ENCODE measurements at places on chromosomes 5 and 9.
A peak's percentile ranks its signal among the peaks of the same experiment; 100 is the strongest.

GRCh38 chr5:140574165-140574564 is 9.5 kb downstream of the SLC35A4 start:
- DNase-seq, result no peak

- no peak for DNase-seq
These were observed 257.6 kb downstream of the SEMA5A start for GRCh38 chr5:9288234-9288633.

DNA sequence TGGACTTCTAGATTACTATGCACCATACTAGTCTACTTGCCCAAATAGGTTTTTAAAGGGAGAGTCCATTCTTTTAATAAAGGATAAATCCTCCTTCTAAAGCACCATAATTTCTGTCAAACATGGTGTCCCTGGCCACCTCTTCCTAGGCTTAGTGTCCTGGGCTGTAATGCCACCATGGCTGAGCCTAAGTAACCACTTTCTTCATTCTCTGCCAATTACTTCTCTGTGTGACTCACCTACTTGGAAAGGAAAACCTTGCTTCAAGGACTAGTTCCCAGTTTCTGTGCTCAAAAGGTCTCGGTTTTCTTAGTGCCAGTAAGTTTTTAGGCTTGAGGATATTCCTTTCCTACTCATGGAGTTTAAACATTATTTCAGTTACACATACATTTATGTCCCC is 273.4 kb downstream of the DENND1A start:
- DNase-seq, result no peak

- DNase-seq, result no peak
These were observed 66.8 kb upstream of the ADCY2 start for GRCh38 chr5:7329141-7329540.

DNA sequence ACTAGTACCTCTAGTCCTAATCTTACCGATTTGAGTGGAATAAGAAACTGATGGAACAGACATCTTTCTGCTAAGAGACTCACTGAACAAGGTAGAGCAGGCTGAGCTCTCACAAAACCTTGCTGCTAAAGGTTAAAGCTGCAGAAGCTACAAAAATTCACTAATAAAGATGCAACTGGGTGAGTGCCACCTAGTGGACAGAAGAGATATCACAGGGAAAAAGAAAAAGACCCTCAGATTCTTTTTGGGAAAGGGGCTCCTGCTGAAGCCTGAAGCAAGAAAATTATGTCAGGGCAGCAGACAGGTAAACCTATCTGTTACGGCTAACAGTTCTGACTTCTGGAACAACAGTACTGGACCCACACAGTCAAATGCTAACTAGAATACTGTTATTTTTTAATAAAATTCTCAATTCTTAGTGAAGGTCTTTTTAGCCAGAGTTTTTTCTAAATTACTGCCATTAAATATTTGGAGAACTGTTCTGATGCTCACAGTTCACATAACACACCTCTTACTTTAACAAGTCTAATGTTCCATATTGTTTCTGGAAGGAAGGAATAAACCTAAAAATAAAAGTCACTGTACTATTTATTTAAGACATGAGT is 51.2 kb downstream of the DIAPH1 start:
- peak; percentile 8 for DNase-seq

DNA sequence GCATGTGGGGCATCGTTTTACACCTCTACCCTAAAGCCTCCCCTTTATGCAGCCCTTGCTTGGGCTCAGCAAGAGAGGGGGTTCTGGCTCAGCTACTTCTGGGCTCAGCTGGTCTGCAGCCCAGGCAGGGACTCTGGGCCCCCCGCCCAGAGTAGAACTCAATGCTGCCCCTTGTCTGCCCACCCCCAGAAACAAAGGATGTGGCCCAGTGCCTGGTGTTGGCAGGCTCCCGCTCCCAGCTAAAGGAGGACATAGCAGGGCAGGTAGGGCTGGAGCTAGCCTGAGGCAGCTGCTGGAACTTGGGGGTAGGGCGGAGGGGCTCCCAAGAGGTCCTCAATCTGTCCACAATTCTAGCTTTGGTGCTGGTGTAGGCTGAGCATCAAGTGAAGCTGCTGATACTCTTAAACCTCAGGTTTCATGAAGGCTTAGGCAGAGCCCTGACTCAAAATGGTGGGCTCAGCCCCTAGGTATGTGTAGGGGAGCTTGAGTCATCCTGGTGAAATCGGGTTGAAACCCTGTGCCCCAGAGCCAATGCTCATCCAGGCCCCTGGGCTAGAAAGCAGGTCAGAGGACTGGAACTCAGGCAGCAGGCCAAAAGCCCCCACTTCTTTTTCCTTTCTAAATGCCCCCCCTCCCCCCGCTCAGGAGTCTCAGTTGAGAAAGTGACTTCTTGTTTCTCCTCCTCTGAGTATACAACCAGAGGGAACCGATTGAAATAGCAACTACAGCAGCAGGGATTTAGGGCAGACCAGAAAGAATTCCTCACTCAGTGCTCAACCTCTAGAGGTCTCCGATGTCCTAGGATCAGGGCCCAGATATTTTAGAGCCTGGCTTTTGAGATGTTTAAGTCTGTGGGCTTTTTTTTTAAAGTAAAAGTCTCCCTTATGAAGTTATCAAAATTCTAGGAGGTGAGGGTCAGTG is 11.4 kb downstream of the PSD2 start:
- no peak for DNase-seq

DNA sequence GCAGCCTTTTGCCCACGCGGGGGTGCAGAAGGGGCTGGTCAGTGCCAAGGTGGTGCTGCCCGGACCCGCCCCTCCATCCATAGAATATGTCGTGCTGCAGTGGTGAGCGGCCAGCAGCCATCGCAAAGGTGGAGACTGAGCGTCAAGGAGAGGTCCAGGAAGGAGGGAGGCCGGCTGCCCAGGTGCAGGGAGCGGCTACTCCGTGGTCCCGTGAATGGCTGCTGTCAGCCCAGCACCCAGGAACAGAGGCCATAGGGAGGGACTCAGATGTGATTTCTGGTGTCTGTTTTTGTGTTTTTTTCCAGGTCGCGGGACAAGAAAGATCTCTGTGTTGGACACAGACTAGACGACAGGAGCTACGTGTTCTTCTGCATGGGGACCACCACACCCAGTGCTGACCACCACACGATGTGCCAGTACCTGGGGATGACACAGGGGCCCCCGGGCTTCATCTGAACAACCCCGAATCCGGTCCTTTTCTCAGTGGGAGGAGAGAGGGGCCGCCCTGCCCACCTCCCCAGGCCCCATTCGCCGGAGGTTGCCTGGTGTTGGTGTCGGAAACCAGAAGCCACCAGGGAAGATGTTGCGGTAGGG is 29.0 kb downstream of the PAEP start:
- DNase-seq, result no peak
